Activated CD8-positive, alpha-beta T cell treated with anti-CD3 and anti-CD28 coated beads for 36 hours (primary cell): ENCODE measurements at places on chromosomes 13 and 19. TPM values are rescaled to one million over a fixed set of nuclear protein-coding genes. Genes with fewer than 3 reads are reported as not detected.

PGLYRP2 gene
- 0.25 TPM for total RNA-seq

ZNF584 gene
- 12.0 TPM for total RNA-seq

MYO1F gene
- 21.0 TPM for total RNA-seq

HTR2A gene
- total RNA-seq = not detected

POGLUT2 gene
- 4.2 TPM for total RNA-seq

CACNA1A gene
- total RNA-seq = 0.36 TPM

C1QTNF9 gene
- not detected for total RNA-seq

CRX gene
- not detected for total RNA-seq

FFAR3 gene
- total RNA-seq = 1.1 TPM

PALM gene
- 0.22 TPM for total RNA-seq

CLEC17A gene
- 0.83 TPM for total RNA-seq

IGFL3 gene
- total RNA-seq = not detected

MIR17HG gene
- 20.3 TPM for total RNA-seq

PCDH9 gene
- total RNA-seq = 0.14 TPM

GNG7 gene
- 0.27 TPM for total RNA-seq

DIAPH3 gene
- total RNA-seq = 25.4 TPM

UNC13A gene
- total RNA-seq = not detected

KASH5 gene
- total RNA-seq = 0.95 TPM
